ENCODE measurements at places on chromosomes 16 and 17.

DNA sequence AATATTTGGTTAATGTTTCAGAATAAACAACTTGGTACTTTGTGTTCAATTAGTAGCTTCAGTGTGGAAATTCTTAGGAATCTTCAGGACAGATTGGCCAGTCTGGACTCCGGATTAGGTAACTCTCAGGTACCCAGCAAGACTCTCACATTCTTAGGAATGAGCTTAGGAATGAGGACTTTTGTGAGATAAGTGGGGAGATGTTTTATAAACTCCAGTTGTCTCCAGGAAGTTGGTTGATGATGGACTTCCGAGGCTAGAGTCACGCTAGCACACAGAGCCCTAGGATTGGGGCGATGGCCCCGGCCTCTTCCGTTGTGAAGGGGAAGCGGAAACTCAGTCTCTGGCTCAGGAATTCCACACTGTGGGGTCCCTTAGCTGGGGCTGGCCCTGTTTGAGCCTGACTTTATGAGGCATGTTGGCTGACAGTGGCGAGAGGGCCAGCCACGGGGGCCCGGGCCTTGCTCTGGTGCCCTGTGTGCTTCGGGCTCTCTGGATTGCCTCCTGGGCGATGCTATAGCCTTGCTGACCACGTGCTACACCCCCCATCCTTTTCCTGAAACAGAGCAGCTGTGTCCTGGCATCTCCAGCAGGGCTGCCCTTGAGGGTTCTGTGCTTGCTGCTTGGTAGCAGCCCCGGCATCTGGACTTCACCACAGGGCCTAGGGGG lies 32.4 kb downstream of the RAB11FIP3 start:
- no peak for DNase-seq

DNA sequence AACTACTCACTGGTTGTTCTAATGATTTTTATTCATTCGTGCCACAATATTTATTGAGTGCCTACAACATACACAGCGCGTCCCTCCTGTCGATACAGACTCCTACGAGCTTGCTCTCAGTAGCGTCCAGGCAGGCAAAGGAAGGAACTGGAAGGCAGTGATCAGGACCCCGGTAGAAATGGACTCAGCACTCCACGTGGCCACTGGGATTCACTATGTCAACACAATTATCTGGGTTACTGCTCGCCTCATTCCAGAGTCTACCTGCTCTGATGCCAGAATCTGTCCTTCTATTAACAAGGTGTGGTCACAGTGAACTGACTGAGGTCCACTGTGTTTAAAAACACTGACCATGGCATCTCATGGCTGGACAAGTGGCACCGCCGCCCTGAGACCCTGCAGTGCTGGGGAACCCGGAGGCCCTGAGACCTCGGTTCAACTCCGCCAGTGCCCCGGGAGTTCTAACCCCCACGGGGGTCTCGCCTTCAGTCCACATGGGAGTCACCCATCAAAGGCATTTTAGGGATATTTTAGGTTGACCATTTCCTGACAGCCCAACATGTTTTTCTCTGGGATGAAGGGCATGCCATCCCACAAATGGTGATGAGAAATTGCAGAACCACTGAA lies 71.4 kb downstream of the ZFHX3 start:
- DNase-seq: no peak

DNA sequence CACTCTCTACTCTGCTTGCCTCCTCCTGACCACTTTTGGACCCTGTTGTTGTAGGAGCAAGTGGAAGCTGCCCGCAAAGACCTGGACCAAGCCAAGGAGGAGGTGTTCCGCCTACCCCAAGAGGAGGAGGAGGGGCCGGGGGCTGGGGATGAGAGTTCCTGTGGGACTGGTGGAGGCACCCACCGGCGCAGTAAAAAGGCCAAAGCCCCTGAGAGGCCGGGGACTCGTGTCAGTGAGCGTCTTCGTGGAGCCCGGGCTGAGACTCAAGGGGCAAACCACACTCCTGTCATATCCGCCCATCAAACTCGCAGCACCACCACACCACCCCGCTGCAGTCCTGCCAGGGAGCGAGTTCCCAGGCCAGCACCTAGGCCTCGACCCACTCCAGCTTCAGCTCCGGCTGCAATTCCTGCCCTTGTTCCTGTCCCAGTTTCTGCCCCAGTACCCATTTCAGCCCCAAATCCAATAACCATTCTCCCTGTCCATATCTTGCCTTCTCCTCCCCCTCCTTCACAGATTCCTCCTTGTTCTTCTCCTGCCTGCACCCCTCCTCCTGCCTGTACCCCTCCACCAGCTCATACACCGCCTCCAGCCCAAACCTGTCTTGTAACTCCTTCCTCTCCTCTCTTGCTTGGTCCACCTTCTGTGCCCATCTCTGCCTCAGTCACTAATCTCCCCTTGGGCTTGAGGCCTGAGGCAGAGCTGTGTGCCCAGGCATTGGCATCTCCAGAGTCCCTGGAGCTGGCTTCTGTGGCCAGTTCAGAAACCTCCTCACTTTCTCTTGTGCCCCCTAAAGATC lies 11.0 kb upstream of the PHKG2 start:
- DNase-seq: no peak

GRCh38 chr17:48541577-48542113 lies 3.3 kb downstream of the HOXB2 start:
- DNase-seq: peak; percentile 14

DNA sequence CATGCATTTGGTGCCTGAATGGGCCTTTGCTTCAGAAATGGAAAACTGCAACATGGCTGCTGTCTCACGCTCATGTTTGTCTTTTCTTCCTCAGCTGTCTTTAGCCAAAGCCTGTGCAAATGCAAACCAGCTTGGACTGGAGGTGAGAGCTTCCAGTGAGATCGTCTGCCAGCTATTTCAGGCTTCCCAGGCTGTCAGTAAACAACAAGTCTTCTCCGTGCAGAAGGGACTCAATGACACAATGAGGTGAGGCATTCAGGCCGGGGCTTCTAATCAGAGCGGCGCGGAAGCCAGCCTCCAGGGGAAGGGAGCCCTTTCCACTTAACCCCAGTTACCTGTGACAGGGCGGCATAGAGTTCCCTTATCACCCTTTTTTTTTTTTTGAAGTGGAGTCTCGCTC lies 14.3 kb downstream of the CCNF start:
- no peak for DNase-seq

GRCh38 chr17:51427856-51428255 lies 167.5 kb downstream of the UTP18 start:
- DNase-seq: peak; percentile 69

GRCh38 chr16:22086440-22086839 lies 5.9 kb upstream of the VWA3A start:
- DNase-seq: no peak

DNA sequence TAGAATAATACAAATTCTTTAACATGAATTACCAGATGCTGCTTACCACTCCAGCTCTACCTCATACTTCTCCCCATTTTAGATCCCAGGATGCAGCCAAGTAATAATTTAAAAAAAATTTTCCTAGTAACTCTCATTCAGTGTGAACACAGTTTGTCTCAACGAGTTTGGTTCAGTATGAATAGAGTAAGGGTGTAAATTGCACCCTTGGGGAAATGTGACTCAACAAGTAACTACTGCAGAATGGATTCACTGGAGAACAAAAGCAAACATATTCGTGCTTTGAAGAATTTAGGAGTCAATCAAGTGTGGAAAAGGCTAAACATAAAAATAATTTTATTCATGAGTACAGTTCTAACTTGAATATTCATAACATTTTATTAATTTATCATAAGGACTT lies 23.0 kb downstream of the KCNJ16 start:
- DNase-seq: no peak

DNA sequence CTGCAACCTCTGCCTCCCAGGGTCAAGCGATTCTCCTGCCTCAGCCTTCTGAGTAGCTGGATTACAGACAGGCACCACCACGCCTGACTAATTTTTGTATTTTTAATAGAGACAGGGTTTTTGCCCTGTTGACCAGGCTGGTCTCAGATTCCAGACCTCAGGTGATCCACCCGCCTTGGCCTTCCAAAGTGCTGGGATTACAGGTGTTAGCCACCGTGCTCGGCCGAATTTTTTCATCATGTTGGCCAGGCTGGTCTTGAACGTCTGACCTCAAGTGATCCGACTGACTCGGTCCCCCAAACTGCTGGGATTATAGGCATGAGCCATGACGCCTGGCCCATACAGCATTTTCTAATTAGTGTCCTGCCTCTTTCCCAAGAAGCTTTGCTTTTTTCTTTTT lies 52.7 kb upstream of the ADORA2B start:
- DNase-seq: no peak

GRCh38 chr16:4800290-4801041 lies 2.0 kb downstream of the ROGDI start:
- no peak for DNase-seq

All from activated CD4-positive, alpha-beta T cell treated with anti-CD3 and anti-CD28 coated beads, Interleukin-2, amount 50 U/mL, for 4 hours (primary cell).